ENCODE measurements at places on chromosomes 6 and 20. TPM values are rescaled to one million over a fixed set of nuclear protein-coding genes. Genes with fewer than 3 reads are reported as not detected.

The HCRTR2 gene
- total RNA-seq = not detected

GRCh38 chr20:2402271-2402980 lies 21.7 kb downstream of the TGM6 start:
- no peak overlapping the region for H3K4me3 ChIP-seq
- H3K27ac ChIP-seq = no peak overlapping the region
- DNase-seq = peak; percentile 37
- H3K36me3 ChIP-seq = no peaks in the 10 kb centered on the region
- no peaks in the 10 kb centered on the region for H3K4me1 ChIP-seq

DNA sequence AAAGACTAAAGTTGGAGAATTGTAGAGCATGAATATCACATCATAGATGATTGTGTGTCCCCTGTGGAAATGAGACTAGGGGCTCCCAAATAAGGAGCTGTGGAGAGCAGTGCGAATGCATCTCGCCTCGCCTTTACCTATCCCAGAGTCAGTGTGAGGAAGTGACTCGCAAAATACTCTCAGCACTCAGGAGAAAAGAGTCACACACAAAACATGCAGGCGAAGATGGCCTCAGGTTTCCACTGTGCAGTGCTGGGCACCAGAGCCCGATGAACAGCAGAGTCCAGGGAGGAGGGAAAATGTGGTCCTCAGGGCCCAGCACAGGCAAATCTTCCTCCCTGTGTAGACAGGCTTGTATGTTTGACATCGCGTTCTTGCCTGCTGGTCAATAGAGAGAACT lies 126.5 kb upstream of the AFDN start:
- peaks cover 37% of the 10 kb centered on the region for H3K4me1 ChIP-seq
- H3K4me3 ChIP-seq = no peak overlapping the region
- peak; percentile 19 for DNase-seq
- H3K27me3 ChIP-seq = no peaks in the 10 kb centered on the region

DNA sequence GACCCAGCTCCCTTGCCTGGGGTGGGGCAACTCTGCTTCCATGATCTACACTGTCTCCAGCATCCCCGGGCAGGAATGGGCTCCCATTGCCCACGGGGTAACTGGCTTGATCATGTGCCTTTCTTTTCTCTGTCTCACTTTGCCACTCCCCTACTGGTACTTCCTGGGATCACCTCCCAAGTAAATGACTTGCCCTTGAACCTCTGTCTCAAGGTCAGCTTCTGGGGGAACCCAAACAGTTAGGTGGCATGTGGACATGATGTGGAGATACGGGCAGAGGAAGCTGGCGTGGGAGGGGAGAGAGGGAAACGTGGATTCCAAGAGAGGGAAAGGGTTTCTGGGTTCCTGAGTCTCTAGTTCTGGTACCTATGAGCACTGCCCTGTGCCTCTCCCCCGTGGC lies 63.8 kb upstream of the RALY start:
- no peaks in the 10 kb centered on the region for H3K4me1 ChIP-seq
- H3K27ac ChIP-seq = no peak overlapping the region
- no peak overlapping the region for H3K4me3 ChIP-seq
- H3K36me3 ChIP-seq = no peaks in the 10 kb centered on the region
- H3K27me3 ChIP-seq = no peaks in the 10 kb centered on the region

DNA sequence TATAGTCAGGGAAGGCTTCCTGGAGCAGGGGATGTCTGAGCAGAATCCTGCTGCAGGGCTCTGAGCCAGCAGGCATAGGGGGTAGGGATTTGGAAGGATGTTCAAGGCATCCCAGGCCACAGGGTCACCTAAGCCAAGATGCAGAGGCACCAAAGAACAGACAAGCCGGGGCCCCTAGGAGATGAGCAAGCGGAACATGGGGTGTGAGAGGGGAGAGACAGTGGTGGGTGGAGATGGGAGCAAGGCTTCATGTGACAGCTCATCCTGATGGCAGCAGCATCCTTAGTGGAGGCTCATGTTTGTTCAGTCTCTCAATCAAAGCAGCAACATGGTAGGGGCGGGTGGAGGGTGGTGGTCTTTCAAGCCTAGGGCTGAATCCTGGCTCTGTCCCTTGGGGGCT lies 29.8 kb upstream of the TCP11 start:
- H3K4me1 ChIP-seq = no peaks in the 10 kb centered on the region
- no peak overlapping the region for H3K4me3 ChIP-seq
- DNase-seq = no peak
- H3K27ac ChIP-seq = no peak overlapping the region
- no peaks in the 10 kb centered on the region for H3K36me3 ChIP-seq
- no peaks in the 10 kb centered on the region for H3K27me3 ChIP-seq

GRCh38 chr6:167579806-167580618 lies 246.7 kb upstream of the AFDN start:
- H3K27me3 ChIP-seq = no peaks in the 10 kb centered on the region
- H3K4me3 ChIP-seq = no peak overlapping the region
- DNase-seq = peak; percentile 74
- no peaks in the 10 kb centered on the region for H3K36me3 ChIP-seq

All from A673 (cell line).